ENCODE measurements at places on chromosomes 2 and 18. TPM values are rescaled to one million over a fixed set of nuclear protein-coding genes. Genes with fewer than 3 reads are reported as not detected.

The DUSP2 gene
- 0.05 TPM for total RNA-seq

The HTR2B gene
- total RNA-seq = not detected

The ATOH8 gene
- total RNA-seq = 1.7 TPM

The EIF2AK2 gene
- 43.1 TPM for total RNA-seq

The AP1S3 gene
- 8.9 TPM for total RNA-seq

The PDE11A gene
- 0.91 TPM for total RNA-seq

The CPS1 gene
- 50.7 TPM for total RNA-seq

The SLC30A3 gene
- 6.5 TPM for total RNA-seq

The SOWAHC gene
- 15.1 TPM for total RNA-seq

The TMEM18 gene
- 32.6 TPM for total RNA-seq
